BJ (cell line): ENCODE measurements at places on chromosomes 2 and 18.

DNA sequence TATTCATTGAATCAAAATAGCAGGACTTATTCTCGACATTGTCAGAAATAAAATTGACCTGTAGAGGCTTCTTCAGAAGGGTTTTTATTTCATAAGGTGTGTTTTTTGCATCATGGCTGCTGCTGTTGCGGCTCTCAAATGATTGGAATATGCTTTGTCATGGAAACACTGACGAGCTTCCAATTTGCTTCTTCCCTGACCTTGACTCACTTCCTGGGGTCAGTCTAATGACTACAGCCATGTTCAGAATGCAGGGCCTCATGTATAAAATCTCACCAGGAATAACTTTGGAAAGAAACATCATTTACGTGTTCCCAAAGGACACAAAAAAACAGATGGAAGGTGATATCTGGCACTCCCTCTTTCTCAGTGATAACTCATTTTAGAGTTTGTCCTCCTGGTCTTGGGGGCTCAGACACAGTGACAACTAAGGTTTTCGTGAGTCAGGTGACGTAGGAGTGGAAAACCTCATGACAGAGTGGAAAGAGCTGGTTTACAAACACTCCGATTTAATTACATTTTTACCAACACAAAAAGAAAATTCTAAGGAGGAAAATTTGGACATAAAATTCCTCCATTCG, 467.0 kb upstream of the RAB12 start:
- DNase-seq = no peak

- no peak for DNase-seq
Measured at GRCh38 chr2:113977660-113978523, 88.0 kb downstream of the ACTR3 start.

GRCh38 chr2:23916727-23917405, 10.1 kb downstream of the ATAD2B start:
- DNase-seq = no peak

GRCh38 chr2:128695646-128696220, 377.1 kb upstream of the HS6ST1 start:
- no peak for DNase-seq

DNA sequence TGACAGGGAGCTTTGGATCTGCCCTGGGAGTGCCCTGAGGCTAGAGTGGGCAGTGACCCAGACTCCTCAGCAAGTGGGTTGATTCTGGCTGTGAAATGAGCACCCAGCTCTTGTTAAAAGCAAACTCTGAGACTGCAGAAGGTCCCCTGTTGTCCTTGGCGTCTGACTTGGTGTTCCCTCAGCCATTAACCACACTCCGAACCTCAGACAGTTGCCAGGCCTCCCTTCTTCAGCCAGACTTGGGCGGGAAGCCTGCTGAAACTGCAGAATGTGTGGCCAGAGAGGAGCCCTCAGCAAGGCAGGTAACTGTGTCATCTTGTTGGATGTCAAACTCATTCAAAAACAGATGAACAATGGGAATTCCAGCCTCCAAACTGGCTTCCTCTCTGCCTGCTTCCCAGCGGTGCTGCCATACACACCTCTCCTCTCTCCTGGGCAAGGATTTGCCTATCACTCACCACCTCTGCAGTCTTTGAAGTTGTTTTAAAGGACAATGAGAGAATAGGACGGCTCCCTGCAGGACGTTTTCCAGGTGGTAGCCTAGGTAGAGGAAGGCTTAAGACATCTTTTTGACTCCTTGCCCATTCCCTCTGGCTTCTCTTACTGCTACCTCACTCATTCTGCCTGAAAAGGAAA, 38.9 kb upstream of the B3GNT2 start:
- no peak for DNase-seq
